ENCODE measurements at places on chromosomes 12 and 14.

DNA sequence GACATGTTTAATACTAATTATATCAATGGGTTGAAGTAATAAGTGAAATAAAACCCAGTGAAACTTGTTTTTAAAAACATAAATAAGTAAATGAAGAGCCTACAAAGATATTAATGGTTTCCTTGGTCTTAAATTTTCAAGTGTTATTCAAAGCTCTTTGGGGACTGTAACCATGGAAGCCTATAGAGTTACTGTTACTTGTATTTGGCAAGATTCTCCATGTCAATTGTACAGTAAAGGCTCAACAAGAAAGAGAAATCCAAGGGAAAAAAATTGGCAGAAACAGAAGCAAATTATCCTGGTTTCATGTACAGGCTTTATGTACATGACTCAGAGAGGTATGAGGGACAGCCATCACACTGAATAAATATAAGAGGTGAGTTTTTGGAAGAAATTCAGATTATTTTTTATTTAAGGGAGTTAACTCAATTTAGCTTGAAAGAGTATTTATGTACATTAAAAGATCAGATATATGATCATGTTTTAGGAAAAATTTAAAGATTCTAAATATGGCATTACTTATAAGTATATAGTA is 151.1 kb upstream of the HMGA2 start:
- no peak for DNase-seq

GRCh38 chr14:86739761-86740160 is 1209.8 kb downstream of the FLRT2 start:
- no peak for DNase-seq

DNA sequence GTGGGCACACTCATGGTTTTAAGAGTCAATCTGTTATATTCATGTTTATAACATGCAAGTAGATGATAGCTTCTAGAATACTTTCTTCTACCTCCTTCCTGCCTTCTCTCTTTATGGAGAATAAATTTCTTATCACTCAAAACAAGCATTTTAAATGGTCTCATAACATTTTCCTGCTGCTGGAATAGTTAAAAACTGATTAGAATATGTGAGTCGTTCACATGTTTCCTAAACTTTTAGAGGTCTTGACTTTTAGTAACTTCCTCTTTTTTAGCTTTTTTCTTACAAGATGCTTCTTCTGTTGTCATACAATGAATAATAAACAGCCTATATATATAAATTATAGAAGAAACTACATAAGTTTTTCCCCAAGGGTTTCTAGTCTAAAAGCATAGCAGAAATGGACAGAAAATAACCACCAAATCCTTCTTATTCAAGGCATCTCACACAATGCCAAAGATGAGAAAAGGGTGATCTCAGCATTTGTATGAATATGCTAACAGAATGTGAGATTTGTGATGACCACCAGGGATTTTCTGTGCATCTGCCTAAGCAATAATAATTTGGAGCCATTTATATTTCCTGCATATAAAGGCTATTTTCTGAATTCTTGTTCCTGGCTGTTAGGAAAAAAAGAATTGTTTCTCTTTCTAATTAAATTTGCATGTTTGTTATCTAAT is 127.8 kb downstream of the DAAM1 start:
- DNase-seq = no peak

DNA sequence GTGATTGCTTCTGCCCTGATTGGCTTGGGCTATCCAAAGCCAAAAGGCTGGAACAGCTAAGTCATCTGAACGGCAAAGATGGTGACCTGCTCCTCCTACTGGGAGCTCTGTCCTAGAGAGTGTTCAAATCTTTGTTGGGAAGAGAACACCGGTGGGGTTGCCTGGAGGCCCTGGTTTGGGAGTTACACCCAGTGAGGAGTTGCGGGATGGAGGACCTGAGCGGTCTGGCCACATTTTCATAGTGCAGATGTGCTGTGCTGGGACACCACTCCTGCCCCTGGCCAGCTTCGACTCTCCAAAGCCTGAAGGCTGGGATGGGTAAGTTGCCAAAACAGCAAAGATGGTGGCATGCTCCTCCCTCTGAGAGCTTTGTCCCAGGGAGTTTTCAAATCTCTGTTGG is 795.4 kb downstream of the TRHDE start:
- no peak for DNase-seq

- no peak for DNase-seq
These were observed 21.4 kb downstream of the KLRK1 start for GRCh38 chr12:10368206-10369171.

- no peak for DNase-seq
These were observed 62.9 kb upstream of the METAP2 start for GRCh38 chr12:95411057-95411456.
